ENCODE measurements at places on chromosomes 1 and 21.

DNA sequence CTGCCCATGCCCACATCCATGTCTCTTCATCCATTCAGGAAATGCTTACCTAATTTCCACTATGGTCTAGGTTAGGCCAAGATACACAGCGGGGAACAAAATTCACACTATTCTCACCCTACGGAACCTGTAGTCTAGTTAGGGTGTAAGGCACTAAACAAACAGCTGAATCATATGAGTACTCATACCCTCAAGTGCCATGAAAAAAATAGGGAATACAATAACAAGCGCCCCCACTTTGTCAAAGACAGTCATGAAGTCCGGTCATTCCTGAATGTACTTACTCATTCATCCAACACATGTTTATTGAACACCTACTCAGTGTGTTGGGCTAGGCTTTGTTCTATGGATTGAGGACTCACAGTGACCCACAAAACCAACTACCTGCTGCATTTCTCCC lies 6.2 kb upstream of the FYB2 start:
- no peak for DNase-seq

DNA sequence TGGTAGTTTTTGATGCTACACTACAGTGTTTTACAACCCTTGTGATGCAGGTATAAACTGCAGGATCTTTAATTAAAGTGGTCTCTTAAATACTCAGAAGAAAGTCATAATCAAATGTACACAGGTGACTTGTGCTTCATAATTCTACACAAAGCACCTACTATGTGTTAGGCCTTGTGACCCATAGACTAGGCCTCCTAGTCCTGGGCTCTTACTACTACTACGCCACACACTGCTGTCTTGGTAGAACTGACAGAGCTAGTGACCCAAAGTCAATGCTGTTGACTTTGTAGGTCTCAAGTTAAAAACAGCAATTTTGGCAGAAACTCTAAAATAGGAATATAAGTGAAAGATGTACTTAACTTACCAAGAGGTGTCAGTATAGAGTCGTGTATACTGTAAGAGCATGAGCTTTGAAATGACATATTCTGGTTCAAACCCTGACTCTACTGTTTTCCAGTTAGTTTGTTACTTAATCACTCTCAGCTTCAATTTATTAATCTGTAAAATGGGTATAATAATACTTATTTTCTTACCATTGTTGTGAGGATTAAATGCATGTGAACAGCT lies 48.6 kb upstream of the LMO4 start:
- no peak for DNase-seq

- no peak for DNase-seq
Measured at GRCh38 chr1:230633469-230633868, 8.8 kb upstream of the COG2 start.

GRCh38 chr1:168007691-168008090 lies 70.8 kb upstream of the MPC2 start:
- DNase-seq, result no peak

GRCh38 chr1:109138358-109138757 lies 24.4 kb downstream of the ELAPOR1 start:
- no peak for DNase-seq

DNA sequence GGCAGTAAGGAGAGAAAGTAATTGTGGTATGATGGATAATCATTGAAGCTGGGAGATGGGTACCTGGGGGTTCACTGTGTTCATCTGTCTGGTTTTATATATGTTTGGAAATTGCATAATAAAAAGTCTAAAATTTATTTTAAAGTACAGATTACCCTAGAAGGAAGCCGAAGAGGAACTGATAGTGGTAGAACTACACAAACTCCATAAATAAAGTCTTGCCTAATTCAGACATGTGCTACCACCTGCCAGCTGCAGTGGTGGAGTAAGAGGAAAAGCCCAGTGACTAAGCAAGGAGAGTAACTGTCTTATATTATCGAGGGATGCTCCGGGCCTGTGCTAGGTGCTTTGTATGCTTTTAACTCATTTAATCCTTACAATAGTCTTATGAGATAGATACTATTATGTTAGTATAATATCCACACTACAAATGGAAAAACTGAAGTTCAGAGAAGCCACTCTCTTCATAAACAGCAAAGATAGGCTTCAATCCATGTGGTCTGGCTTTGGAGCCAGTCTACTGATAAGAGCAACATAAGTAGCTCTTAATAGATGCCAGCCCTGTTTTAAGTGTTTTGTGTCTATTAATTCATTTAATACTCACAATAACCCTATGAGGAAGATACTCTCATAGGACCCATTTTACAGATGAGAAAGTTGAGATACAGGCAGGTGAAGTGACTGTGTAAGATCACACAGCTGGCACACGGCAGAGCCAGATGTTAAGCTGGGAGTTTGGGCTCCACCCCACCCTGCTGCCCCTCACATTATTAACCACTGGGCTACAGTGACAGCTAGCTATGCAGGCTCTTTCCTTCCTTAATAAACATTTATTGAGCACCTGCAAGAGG lies 56.8 kb upstream of the HNRNPU start:
- DNase-seq, result no peak

- DNase-seq, result no peak
Measured at GRCh38 chr1:210232511-210233215, at the start of gene SERTAD4. SERTAD4 (plus strand) TSS chr1:210232796; CDS start chr1:210237961, 5,165 bp downstream.

- DNase-seq, result no peak
Measured at GRCh38 chr21:14527696-14528652, 18.1 kb downstream of the SAMSN1 start.

DNA sequence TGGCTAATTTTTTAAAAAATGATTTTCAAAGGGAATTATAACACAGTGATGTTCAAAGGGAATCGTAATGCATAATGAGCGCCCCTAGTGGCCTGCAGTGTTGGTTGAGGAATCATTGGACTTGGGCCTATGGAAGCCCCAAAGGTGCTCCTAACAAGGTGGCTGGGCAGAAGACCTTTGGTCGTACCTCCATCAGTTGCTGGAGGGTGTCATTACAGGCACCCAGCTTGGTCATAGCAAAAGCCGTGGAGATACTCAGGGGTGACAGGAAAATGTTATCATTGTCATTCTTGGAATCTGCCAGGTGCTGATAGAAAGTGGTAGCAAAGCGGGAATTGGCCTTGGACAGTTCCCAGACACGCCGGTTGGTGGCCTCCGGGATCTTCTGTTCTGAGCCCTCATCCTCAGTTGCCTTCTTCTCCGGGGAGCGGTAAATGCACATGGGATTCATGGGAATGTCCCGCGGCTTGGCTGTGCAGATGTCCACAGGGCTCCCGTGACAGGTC lies 2.7 kb downstream of the SERPINC1 start:
- peak; percentile 5 for DNase-seq

DNA sequence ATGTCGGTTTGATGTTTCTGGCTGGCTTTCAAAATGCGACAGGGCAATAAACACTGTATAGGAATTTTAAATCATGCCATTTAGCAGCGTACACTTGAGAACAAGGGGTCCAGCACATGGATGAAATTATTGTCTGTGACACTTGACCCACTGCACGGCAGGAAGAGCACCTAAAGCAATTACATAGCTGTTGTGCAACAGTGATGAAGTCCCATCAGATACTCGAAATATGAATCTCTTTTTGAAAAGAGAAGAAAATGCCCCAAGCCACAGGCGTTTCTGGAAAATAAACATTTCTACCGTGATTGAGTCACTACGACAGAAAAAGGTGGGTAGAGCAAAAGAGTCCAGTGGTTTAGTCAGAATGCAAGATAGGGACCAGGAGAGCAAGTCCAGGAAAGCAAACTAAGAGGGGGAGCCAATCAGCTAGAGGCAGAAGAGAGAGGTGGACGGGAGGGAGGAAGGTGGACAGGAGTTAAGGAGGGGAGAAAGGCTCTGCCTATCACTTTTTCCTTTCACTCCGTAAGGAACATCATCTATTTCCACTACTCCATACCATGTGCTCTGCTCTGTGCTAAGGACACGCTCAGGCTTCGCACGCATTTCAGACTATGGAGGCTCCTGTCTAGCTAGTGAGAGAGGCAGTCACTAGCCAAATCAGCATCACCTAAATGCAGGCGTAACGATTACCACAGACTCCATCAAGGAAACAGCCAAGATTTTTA lies 6.4 kb downstream of the DSCAM start:
- DNase-seq, result no peak

GRCh38 chr1:107991371-107992066 lies 26.5 kb upstream of the VAV3 start:
- no peak for DNase-seq

GRCh38 chr21:45410865-45411809 lies 6.2 kb downstream of the COL18A1 start:
- DNase-seq, result no peak

Data from activated T-cell treated with anti-CD3 and anti-CD28 coated beads for 48 hours (primary cell).